Left colon (tissue), 2 donors: ENCODE measurements at places on chromosomes 4 and X. TPM values are rescaled to one million over a fixed set of nuclear protein-coding genes. Genes with fewer than 3 reads are reported as not detected.

DNA sequence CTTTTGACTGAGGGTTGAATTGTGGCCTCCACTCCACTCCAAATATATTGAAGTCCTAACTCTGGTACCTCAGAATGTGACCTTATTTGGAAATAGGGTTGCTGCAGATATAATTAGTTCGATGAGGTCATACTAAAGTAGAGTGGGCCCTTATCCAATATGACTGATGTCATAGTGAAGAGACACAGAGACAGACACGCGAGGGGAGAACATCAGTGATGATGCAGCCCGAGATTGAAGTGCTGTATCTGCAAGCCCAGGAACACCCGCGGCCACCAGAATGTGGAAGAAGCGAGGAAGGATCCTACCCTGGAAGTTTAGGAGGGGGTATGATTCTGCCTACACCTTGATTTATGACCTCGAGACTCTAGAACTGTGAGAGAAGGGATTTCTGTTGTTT lies 279.0 kb downstream of the ANKRD50 start:
- no peak for DNase-seq

- no peak for DNase-seq
Measured at GRCh38 chr4:108535757-108536156, 84.6 kb upstream of the RPL34 start.

DNA sequence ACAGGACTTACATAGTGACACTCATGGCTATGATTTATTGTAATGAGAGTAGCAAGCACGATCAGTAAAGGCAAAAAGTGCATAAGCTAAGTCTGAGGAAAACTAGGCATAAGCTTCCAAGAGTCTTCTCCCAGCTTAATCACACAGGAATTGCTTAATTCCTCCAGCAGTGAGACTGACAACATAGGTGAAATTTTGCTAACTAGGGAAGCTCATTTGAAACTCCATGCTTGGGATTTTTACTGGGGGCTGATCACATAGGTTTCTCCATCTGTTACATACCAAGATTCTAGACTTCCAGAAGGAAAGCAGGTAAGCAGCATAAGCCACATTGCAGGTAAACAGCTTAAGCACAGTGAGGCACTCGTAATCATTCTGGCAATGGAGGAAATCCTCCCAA lies 71.8 kb upstream of the FHDC1 start:
- no peak for DNase-seq

CYP4V2 gene
- 49.5 TPM for total RNA-seq

DNA sequence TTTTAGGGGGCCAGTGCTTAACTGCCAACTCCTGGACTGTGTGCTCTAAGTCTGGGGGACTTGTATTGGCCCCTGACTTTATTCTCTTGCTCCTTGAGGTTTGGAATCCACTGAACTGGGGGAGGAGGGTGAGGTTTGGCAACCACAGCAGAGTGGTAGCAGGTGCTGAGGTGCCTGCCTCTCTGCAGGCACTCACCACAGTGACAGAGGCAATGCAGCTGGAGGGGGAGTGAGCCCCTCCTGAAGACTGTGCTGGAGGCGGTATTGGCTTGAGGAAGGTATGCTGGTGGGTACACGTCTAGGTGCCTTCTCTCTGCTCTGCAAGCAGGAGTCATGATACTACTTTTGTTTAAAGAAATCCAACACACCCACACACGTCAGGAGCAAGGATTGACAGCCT lies 24.6 kb downstream of the CFAP299 start:
- no peak for DNase-seq
